T-helper 2 cell treated with Interferon-gamma antibody and Interleukin-4, amounts not matched to agents 5 μg/mL and 100 μg/mL, for 36 hours (primary cell): ENCODE measurements at places on chromosomes 1 and 21.

DNA sequence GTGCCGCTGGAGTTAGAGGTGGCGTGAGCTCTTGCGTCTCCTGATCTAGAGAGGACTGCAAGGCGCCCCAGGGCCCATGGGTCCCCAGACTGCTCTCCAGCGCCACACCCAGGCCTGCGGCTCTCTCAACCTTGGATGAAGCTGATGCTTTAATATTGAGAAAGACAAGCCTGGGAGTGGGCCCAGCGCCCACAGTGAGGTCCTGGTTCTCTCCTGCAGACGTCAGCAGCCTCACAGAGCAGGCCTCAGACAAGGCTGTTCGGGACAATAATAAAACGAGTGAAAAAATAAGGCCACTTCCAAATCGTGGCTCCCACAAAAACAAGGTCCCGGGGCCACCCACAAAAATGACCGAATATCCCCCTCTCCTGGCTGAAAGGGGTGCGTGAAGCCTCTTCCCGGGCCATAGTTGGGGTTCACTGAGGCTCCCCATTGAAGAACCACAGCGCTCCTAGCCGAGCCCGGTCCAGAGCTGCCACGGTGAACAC lies 6.0 kb upstream of the DNMT3L start:
- no peak for DNase-seq

- DNase-seq, result no peak
Measured at GRCh38 chr1:4173731-4174130, 273.7 kb upstream of the C1orf174 start.

DNA sequence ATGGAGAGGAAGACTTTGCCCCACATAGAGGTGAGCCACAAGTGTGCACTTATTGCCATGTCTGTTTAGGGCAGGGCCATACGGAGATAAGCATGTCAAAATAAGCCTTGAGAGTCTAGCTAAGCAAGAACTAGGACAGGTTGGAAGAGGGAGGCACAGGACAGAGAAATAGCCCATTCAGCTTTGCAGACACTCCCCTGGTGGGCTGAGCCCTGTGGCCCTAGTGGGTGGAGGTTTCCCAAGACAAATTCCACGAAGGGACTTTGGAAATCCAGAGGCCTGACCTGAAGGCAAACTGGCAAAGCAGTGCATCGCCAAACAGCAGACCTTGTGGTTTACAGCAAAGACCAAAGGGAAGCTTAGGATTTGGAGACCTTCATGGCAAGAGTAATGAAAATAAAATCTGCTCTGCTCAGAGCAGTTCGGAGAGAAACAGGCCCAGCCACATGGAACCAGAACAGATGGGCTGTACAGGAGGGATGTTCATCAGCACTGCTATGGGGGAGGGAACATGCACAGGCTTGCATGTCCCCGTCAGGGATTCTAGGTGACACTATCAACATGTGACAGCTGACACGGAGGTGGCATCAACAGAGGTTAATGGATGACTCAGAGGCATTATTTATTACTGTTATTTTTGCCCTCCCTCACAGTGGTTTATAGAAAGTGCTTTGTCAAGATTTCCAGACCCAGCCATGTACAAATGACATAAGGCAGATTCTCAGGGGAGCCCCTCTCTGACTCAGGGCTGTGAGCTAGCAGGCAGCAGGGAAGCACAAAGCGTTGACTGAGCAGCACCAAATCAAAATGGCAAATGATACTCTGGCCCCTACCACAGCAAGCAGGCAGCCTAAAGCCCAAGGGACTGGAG lies 90.1 kb upstream of the IRF2BP2 start:
- DNase-seq, result no peak

DNA sequence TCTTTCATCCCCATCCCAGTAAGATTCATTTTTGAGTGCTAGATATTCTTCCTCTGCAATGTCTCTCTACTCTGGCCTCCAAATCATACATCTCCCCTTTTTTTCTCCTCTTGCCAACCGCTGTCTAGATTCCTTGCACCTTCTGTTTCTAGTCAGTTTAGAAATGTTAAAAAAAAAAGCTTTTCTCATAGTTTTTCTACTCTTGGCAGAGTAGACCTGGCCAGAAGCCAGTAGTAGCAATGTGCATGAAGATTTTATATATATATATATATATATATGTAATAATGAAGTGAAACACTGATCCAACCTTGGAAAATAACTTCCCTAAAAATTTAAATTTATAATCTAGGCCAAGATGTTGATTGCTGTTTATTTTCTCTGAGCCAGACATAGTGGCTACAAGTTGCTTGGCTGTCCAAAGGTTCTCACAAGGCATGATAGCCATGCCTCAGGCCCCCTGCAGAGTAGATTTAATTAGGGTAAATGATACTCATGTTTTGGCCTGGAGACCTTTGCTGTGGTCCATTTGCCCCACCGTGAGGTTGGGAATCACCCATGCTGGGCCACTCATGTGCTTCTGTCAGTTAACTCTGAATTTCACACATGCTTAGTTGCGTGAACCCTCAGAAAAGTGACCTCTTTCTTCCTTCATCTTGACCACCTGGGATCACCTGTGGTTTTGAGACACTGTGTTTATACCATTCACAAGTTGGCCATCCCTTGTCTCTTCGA lies 103.4 kb upstream of the KCNE2 start:
- no peak for DNase-seq

- no peak for DNase-seq
Measured at GRCh38 chr1:201706109-201706508, 122.8 kb upstream of the IPO9 start.

- DNase-seq, result no peak
Measured at GRCh38 chr21:33126569-33126968, 56.6 kb downstream of the OLIG1 start.

GRCh38 chr21:17777072-17777765 lies 41.9 kb downstream of the C21orf91 start:
- no peak for DNase-seq

DNA sequence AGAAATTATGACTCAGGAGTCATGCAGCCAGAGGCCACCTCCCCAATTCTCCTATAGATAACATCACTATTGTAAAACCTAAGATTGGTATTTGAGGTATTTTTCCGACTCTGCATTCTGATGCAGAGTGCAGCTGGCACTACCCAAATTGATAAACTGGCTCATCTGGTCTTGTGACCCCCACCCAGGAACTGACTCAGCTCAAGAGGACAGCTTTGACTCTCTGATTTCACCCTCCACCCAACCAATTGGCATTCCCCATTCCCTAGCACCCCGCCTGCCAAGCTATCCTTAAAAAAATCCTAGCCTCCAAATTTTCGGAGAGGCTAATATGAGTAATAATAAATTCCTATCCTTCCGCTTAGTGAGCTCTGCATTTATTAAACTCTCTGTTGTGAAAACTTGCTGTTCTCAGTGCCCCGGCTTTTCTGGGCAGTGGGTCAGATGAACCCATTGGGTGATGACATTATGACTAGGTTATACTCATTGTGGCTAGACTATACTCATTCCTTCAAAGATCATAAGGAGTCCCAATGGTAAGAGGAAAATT lies 39.4 kb upstream of the EPS15 start:
- DNase-seq, result peak; percentile 56

- DNase-seq, result no peak
Measured at GRCh38 chr21:32406405-32406804, 6.1 kb upstream of the EVA1C start.

DNA sequence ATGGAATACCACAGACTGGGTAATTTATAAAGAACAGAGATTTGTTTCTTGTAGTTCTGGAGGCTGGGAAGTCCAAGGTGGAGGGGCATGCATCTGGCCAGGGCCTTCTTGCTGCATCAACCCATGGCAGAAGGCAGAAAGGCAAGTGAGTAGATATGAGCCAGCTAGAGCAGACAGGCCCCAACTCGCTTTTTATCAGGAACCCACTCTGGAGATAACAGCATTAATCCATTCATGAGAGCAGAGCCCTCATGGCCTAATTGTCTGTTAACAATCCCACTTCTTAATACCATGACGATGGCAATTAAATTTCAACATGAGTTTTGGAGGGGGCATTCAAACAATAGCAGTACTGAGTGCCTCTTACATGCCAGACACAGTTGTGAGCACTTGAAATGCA lies 87.2 kb upstream of the SOX13 start:
- DNase-seq, result no peak

DNA sequence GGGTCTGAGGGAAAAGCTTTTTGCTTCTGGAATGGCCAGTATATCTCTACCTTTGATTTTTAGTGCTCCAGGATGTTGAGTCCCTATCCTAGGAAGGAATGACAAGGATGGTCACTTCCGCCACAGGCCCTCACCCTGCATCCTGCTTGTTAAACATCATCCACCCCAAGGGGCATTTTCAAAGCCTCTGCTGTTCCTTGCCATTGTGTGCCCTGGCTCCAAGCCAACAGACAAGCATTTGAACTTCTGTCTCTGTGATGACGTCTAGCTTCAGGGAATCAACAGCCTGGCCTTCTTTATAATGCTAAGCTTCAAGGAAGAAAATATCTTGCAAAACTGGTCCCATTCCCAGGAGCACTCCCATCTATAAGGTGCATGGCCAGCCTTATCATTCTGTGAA lies 12.3 kb upstream of the JAM2 start:
- no peak for DNase-seq

- peak; percentile 5 for DNase-seq
Measured at GRCh38 chr1:201376464-201377374, 761 bp downstream of the TNNT2 start.

DNA sequence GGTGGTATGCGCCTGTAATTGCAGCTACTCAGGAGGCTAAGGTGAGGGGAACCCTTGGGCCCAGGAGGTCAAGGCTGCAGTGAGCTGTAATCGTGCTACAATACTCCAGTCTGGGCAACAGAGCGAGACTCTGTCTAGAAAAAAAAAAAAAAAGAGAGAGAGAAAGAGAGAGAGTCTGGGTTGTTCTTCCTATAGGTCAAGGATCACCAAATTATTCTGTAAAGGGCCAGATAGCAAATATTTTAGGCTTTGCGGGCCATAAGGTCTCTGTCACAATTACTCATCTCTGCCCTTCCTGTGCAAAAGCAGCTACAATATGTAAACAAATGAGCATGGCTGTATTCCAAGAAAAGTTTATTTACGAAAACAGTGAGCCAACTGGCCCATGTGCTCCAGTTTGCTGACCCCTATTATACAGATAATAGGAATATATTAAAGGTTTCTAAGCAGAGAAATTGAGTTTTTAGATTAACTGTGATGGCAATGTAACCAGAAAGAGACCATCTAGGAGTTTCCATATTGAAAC lies 2.1 kb downstream of the SASS6 start:
- no peak for DNase-seq

DNA sequence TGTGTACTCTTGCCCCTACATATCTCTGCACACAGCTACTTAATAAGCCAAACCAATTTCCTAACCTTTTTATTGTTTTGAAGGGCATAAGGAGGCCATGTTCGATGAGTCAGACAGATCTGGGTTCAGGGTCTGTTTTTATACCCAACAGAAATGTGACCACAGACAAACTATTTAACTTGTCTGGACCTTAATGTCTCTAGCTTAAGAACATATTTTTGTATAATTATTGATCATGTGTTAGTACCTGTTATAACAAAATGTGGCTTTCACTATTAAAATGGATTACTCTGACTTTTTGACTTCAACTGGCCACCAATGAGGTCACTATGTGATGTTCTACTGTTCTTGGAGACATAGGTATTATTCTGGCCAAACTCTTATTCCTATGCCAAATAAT lies 507.8 kb upstream of the USP24 start:
- DNase-seq, result no peak

- no peak for DNase-seq
Measured at GRCh38 chr21:46294647-46295176, 8.6 kb downstream of the YBEY start.

DNA sequence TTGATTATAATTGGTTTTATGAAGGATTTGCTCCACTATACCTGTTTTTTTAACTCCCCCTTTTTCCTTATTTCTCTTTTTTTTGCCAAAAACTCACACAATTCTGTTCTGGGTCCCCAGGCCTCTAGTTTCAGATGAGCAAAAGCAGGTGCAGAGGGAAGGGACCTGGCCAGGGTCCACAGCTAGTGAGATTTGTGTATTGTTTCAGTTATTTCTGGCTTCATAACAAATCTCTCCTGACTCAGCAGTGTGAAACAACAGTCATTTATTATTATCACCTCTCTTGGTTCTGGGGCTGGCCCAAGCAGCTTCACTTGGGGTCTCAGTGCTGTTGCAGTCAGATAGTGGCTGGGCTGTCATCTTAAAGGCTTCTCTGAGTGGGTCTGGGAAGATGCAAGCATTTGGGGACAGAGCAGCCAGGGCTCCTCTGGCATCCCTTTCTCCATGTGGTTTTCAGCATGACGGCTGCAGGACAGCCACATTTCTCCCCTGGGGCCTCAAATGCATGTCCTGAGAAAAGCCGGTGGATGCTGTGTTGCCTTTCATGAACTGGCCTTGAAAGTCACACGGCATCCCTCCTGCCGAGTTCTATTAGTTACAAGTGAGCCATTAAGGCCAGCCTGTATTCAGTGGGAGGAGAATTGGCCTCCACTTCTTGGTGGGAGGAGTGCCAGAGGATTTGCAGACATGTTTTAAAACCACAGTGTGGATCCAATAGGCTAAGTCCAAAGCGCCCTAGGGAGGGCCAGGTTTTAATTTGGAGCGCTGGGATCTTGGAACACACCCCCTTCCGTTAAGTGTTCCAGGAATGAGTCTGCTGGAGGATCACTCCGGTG lies 137.1 kb downstream of the CAMTA1 start:
- no peak for DNase-seq
